K562 (cell line): ENCODE measurements at places on chromosomes 2 and 18. TPM values are rescaled to one million over a fixed set of nuclear protein-coding genes. Genes with fewer than 3 reads are reported as not detected.

Gene FSIP2
- total RNA-seq = 0.04 TPM in 2 replicates

Gene TMEM163
- total RNA-seq = 0.11 and 0.16 TPM in 2 replicates

Gene PKDCC
- total RNA-seq = 1.3 and 1.5 TPM in 2 replicates

Gene TUBA4B
- not detected in 2 replicates for total RNA-seq

Gene GCFC2
- 23.0 and 25.9 TPM in 2 replicates for total RNA-seq

Gene REV1
- 26.2 and 29.6 TPM in 2 replicates for total RNA-seq

Gene UBXN4
- total RNA-seq = 54.6 and 58.6 TPM in 2 replicates

Gene TSPYL6
- total RNA-seq = 8.8 and 9.4 TPM in 2 replicates

Gene MERTK
- total RNA-seq = 1.1 and 1.4 TPM in 2 replicates

DNA sequence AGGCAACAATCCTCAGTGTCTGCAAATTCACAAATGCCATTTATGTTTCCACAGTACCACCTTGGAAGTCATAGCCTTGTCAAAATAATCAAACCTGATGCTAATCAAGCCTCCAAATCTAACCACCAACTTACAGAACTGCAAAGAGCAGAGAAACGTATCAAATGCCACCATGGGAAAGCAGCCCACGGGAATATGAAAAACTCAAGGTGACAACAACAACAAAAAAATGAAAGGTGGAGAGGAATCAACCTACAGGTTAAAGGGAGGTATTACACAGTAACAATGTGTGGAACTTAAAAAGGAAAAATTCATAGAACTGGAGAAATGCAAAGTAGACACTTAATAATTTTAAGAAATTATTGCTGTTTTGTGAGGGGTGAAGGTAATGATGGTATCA is 46.7 kb downstream of the CD226 start:
- H3K4me1 ChIP-seq = no peaks in the 10 kb centered on the region
- no peak overlapping the region for H3K4me3 ChIP-seq
- no peaks in the 10 kb centered on the region for H3K36me3 ChIP-seq
- no peaks in the 10 kb centered on the region for H3K27me3 ChIP-seq

GRCh38 chr2:36146765-36147164 is 208.8 kb upstream of the CRIM1 start:
- no peak for DNase-seq
- H3K27ac ChIP-seq = no peak overlapping the region
- H3K36me3 ChIP-seq = no peaks in the 10 kb centered on the region
- no peaks in the 10 kb centered on the region for H3K27me3 ChIP-seq
- no peak overlapping the region for H3K4me3 ChIP-seq

DNA sequence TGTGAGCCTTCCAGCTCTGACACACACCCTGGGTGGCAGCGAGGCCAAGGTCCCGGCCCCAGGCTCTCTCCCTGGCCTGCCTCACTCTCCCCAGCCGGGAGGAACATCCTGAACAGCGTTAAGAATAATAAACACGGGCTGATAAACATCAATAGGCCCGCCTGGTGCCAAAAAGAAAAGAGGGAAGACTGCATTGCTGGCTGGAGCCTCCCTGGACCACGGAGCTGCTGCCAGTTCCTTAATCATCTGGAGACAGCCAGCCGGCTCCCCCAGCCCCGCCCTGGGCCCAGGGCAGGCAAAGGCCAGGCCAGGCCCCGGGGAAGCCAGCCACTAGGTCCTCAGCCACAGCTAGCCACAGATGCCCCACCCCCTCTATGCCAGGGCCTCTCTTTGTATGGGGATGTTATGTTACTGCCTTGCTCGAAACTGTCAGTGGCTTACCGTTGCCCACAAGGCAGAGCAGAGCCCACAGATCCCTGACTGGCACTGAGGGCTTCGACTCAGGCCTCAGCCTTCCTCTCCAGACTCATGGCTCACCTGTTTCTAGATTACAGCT is 293.7 kb downstream of the DYSF start:
- DNase-seq = peak; percentile 32

DNA sequence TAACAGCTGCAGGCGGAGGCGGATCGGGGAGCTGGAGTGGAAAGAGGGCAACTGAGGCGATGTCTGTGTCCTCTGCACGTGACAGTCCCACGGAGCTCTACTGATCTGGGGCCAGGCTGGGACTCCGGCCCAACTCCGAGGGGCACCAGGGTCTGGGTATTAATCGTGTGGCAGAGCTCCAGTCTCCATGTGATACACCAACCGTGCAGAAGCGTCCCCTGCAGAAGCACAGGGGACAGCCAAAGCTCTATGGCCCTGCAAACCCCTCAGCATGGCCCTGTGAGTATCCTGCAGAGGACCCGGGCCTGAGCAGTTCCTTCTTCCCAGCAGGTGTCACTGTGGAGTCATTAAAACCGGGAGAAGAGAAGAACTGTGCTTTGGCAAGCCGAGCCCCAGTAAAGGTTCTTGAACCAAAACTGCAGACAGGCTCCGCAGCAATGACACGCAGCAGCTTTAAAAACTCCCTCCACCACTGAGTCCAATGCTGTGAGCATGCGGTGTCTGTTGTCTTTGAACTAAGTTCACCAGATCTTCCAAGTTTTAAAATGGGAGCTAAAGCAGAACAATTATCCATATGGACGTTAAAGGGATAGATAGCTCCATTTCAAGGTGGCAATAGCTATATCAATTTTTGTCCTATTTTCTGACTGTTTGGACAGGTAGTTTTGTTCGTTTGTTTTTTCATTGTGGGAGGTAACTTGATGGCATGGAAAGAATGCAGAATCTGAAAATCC is 79.4 kb downstream of the TMEM182 start:
- peak; percentile 53 for DNase-seq
- no peaks in the 10 kb centered on the region; the same call in 2 of the 3 replicates for H3K27me3 ChIP-seq
- no peaks in the 10 kb centered on the region; the same call in 1 of the 2 replicates for H3K4me1 ChIP-seq
- H3K4me3 ChIP-seq = no peak overlapping the region

- no peaks in the 10 kb centered on the region for H3K4me1 ChIP-seq
- no peaks in the 10 kb centered on the region for H3K36me3 ChIP-seq
- H3K4me3 ChIP-seq = no peak overlapping the region
- H3K27me3 ChIP-seq = no peaks in the 10 kb centered on the region
These were observed 193.7 kb downstream of the DNER start for GRCh38 chr2:229520691-229521096.

DNA sequence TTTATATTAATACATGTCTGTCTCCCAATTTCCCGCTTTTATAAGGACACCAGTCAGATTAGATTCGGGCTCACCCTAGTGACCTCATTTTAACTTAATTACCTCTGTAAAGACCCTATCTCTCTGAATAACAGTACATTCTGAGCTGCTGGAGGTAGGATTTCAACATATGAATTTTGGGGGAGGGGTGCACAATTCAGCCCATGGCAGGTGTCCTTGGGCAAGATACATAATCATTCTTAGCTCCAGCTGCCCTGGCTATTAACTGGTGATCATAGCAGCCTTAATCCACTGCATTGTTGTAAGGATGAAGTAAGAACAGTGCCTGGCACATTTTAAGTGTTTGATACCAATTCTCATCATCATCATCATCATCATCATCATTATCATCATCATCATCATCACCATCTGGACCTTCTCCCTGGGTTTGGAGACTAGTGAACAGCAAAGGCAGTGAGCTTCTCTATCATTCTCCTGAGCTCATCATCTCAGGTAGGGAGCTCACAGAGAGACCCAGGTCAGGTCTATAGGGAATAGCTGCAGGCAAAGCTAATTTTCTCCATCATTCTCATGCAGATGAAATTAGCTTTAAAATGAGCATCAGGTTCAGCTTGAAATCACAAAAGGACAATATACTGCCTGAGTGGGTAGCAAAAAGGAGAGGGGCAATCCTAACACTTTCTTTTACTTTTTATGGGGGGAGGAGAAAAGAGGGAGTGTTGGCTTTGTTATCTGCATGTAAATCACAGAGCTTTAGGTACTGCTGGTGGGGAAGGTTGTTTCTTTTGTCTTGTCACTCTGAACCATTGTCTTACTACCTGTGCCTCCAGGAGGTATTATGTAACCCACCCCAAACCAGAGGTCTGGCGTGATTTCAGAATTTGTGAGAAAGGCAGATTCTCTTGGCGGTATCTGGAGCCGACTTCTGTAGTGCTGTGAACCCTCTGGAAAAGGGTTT is 125.5 kb upstream of the SPRED2 start:
- no peaks in the 10 kb centered on the region for H3K27me3 ChIP-seq
- H3K27ac ChIP-seq = no peak overlapping the region
- no peak overlapping the region for H3K4me3 ChIP-seq
- DNase-seq = no peak

- no peaks in the 10 kb centered on the region for H3K4me1 ChIP-seq
- no peaks in the 10 kb centered on the region for H3K36me3 ChIP-seq
- H3K27ac ChIP-seq = no peak overlapping the region
- no peak for DNase-seq
- 0 out of 2 replicates have a peak, but pooled peaks cover under 1% of the 10 kb centered on the region for H3K27me3 ChIP-seq
- H3K4me3 ChIP-seq = no peak overlapping the region
These were observed 60.0 kb upstream of the SPTBN1 start for GRCh38 chr2:54396107-54396506.

- no peak overlapping the region for H3K27ac ChIP-seq
- H3K4me1 ChIP-seq = peaks cover 4% of the 10 kb centered on the region; the same call in 1 of the 3 replicates
- no peak overlapping the region for H3K4me3 ChIP-seq
- H3K27me3 ChIP-seq = peaks cover 4% of the 10 kb centered on the region; the same call in 1 of the 2 replicates
- H3K36me3 ChIP-seq = no peaks in the 10 kb centered on the region
These were observed 71.7 kb downstream of the FEZ2 start for GRCh38 chr2:36526226-36526625.

DNA sequence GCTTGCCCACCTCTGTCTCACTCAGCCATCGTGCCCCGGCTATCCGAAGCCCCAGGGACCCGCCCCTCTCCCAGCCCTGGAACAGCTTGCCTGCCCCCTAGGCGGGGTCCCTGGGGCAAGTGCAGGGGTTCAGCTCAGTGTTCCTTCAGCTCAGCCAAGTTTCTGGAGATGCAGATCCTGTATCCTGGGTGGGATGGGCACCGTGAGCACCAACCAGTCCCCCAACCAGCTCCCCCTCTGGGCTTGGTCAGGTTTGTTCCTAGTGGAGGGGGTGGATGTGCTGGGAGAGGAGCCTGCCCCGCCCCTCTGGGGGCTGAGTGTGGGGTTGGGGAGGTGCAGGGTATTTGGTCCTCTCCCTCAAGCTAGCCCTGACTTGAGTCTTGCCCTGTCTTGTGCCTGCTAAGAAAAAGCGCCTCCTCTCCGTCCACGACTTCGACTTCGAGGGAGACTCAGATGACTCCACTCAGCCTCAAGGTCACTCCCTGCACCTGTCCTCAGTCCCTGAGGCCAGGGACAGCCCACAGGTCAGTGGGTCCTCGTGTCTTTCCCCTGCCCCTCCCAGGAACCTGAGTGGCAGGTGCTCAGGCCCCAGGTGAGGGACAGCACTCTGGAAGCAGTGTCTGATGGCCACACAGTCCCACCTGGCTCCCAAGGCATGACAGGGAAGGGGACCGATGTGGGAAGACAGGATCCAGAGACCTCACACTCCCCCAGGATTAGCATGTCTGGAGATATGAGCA is 32.6 kb downstream of the MLPH start:
- DNase-seq = no peak
- H3K4me1 ChIP-seq = no peaks in the 10 kb centered on the region

DNA sequence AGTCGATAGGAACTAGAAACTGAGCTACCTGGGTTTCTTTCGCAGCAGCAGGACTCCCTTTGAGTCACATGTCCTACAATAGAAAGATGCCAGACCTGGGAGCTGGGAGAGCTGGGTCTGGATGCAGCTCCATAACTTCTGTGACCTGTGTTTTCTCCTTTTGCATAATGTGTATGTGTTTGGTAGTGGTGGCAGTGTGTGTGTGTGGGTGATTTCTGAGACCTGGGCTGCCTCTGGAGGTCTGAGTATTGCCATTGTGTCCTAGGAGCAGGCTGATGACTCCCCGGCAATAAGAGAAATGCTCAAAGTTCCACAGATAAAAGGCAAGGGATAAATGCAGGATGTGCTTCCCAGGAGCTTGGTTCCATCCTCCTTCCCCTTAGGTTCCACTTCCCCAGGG is 6.4 kb downstream of the WNT10A start:
- peaks cover 5% of the 10 kb centered on the region for H3K4me1 ChIP-seq
- no peaks in the 10 kb centered on the region for H3K36me3 ChIP-seq
- no peaks in the 10 kb centered on the region; the same call in 1 of the 3 replicates for H3K27me3 ChIP-seq
- no peak for DNase-seq

DNA sequence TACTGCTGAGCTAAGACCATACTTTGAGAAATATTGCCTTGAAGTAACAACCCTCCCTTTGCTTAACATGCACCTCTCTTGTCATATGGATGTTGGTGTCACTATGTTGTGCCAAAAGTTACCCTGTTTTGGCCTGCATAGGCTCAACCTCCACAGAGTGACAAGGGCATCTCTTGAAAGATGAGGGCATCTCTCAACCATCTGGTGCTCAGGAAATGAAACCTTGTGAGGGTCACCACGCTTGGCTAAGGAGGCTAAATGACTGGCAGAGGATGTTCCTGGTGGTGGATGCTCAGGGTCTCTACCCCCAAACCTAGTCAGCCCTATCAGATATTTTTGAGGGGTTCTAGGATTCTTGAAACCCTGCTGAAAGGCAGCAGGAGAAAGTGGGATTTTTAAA is 2.3 kb downstream of the LHCGR start:
- H3K4me1 ChIP-seq = peaks cover 6% of the 10 kb centered on the region
- H3K27me3 ChIP-seq = peaks cover 2% of the 10 kb centered on the region; the same call in 1 of the 3 replicates
- no peak overlapping the region for H3K4me3 ChIP-seq
- H3K27ac ChIP-seq = no peak overlapping the region

GRCh38 chr2:219968685-219969345 is 341.4 kb downstream of the SLC4A3 start:
- H3K27ac ChIP-seq = no peak overlapping the region
- no peaks in the 10 kb centered on the region for H3K27me3 ChIP-seq
- no peak overlapping the region for H3K4me3 ChIP-seq

- H3K27ac ChIP-seq = no peak overlapping the region
- no peaks in the 10 kb centered on the region for H3K27me3 ChIP-seq
- H3K36me3 ChIP-seq = no peaks in the 10 kb centered on the region
- no peak for DNase-seq
- no peaks in the 10 kb centered on the region for H3K4me1 ChIP-seq
These were observed 331.1 kb downstream of the GULP1 start for GRCh38 chr2:188622601-188623260.

DNA sequence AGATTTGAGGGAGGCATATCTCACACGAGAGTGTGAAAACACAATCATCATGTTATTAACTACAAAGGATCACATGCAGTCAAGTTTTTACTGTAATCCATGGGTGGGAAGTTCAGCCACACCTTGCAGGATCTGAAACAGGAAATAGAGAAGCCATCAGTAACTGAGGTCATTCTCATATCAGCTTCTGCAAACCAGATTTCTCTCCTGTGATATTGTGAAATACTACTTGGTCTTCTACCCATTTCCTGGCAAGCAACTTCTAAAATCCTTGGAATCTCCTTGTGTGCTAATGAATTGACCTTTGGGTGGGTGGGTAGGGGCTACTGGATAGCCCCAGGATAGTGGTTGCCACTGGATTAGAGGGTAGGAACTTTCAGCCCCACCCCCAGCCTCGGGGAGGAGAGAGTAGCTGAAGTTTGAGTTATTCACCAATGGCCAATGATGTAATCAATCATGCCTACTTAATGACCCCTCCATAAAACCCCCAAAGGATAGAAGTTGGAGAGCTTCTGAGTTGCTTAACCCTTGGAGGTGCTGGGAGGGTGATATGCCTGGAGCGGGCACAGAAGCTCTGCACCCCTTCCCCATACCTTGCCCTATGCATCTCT is 25.6 kb upstream of the TGIF1 start:
- H3K36me3 ChIP-seq = no peaks in the 10 kb centered on the region
- no peak overlapping the region for H3K4me3 ChIP-seq
